ENCODE measurements at places on chromosomes 5 and 9.

GRCh38 chr5:128083811-128084227 lies 253 bp downstream of the SLC12A2 start:
- DNase-seq: peak; percentile 78

GRCh38 chr9:121599872-121600585 lies 51.4 kb upstream of the DAB2IP start:
- DNase-seq: peak; percentile 60

DNA sequence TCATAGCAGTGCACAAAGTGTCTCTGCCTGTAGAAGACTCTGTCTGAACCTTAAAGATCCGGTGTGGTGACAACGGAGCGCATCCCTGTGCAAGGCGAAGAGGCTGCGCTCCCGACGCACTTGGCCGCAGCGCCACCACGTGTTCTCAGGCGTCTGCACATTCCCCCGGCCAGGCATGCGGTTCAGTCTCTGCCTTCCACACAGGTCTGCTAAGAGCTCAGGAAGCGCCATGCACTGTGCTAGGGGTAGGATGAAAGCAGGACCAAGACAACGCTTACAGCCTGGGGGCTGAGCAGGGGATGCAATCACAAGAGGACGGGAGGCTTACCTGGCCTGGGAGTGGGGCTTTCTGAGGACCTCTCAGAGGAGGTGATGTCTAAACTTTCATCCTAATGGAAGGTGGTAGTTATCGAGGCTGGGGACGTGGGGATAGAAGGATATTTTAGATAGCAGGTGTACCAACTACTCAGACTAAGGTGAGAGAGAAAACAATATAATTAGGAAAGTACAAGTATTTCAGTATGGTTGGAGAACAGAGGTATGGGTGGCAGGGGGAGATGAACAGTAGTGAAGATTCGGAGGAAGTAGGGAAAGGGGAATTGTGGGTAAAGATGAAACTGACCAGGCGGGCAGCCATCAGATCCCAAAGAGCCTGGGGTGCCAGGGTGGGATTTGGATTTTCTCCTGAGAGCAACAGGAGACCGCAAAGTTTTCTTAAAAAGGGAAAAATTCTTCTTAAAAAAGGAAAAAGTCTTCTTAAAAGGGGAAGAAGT lies 13.3 kb downstream of the CAPSL start:
- DNase-seq: peak; percentile 66

DNA sequence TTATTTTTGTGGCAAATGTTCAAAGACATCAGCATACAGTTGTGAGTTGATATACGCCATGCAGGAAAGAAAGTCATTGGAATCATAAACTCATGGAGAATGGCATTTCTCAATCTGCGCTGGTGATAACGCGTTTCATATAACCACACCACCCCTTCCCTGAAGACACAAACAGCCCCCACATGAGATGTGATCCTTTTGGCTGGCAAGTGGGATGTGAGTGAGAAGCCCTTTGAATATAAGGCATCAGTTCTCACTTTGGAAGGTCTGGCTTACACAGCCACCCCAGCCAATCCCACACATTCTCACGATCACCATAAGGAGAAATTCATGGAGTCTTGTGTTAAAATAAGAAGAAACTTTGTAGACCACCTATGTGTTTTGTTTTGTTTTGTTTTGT lies 725.0 kb downstream of the PRELID2 start:
- DNase-seq: no peak

DNA sequence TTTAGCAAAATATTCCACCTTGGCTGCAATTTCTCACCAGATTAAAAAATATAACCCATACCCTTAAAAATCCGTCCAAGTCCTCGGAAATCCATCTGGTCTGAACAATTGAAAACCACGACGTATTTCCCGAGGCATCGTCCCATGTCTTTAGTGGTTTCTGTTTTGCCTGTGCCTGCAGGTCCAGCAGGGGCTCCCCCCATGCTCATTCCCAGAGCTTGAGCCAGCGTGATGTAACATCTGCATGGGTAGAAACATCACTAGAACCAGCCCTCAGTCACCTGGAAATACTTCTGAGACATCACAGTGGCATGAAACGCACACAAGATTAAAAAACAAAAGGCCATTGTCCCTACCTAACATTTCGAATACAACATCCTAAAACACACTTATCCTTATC lies 114.0 kb downstream of the DNAH5 start:
- DNase-seq: no peak

DNA sequence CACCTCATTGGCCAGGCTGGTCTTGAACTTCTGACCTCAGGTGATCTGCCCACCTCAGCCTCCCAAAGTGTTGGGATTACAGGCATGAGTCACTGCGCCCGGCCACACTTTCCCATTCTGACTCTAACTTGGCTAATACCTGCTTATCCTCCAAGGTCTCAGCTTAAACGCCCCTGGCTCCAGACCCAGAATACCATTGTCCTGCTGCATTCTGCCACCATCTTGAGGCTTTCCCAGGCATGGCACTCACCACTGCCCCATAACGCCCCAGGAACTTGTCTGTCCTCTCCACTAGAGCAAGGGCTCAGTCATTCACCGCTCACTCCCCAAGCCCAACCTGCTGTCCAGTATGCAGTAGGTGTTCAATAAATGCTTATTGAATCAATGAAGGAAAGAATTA lies 39.8 kb downstream of the CAMK2A start:
- no peak for DNase-seq

DNA sequence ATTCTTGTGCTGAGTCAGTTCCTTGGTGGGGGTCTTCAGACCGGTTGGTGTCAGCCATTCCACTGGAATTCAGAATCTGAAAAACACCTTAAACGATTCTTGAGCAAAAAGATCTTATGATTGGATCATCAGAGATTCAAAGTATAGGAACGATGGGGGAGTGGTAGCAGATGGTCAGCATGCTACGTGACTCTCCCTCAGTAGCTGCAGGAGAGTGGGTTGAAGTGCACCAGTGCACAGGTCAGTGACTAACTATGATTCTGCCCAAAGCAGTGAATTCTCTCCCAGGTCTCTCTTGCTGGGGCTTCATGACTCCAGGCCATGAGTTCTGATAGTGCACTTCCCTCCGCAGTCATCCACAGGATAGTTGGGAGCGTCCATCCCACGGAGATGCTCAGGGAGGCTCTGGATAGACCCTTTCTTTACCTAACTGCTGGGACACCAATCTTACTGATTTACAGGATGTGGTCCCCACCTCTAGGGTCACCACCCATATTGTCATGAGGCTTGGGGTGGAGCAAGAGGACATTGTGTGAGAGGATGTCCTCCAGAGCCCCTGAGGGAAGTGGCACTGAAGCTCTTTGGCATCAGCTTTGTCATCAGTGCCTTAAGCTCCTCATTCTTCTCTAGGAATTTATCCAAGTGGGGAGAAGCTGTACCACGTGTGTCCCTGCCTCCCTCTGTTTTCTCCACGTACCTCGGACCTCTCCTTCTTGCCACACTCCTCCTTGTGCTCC lies 62.0 kb downstream of the RASGRF2 start:
- no peak for DNase-seq

DNA sequence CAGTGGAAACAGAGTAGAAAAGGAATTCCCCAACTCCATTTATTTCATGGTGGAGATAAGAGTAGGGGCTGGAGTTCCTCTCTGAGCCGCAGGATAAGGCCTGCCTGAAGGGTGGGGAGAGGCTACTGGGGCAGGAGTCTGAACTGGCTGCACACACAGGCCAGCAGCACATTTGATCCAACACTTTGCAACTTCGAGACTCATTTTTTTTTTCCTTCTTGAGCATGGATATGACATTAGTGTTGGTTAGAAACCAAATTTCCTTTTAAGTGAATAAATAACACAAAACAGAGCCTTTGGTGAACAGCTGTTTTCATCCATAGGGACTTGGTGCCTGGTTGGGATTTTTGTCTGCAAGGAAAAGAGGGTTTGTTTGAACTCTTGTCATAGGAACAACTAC lies 76.6 kb downstream of the RALGPS1 start:
- no peak for DNase-seq

- no peak for DNase-seq
Observed at GRCh38 chr9:124345751-124346281, 69.4 kb downstream of the PSMB7 start.

DNA sequence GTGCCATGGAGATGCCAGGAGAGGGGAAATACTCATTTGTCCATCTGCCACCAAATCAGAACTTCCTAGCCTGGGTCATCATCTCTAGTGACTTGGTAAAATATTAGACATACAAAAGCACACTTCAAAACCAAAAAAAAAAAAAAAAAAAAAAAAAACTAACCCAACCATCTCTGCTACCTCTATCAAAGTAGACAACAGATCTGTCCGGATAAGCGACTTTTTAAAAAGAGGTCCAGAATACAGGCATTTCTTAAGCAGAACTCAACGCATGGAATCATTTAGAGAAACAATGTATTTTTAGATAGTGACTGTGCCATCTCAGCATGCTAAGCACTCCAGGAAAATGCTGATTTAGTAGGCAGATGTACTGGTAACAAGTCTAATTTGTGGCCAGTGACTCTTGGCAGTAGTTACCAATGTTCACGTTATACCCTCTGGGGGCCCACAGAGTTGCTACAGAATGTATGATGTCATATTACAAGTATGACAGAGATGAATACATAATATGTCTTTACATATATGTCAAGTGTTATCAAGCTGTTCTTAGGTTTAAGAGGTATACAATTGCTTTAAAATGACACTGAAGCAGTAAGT lies 107.8 kb downstream of the SMIM23 start:
- no peak for DNase-seq

DNA sequence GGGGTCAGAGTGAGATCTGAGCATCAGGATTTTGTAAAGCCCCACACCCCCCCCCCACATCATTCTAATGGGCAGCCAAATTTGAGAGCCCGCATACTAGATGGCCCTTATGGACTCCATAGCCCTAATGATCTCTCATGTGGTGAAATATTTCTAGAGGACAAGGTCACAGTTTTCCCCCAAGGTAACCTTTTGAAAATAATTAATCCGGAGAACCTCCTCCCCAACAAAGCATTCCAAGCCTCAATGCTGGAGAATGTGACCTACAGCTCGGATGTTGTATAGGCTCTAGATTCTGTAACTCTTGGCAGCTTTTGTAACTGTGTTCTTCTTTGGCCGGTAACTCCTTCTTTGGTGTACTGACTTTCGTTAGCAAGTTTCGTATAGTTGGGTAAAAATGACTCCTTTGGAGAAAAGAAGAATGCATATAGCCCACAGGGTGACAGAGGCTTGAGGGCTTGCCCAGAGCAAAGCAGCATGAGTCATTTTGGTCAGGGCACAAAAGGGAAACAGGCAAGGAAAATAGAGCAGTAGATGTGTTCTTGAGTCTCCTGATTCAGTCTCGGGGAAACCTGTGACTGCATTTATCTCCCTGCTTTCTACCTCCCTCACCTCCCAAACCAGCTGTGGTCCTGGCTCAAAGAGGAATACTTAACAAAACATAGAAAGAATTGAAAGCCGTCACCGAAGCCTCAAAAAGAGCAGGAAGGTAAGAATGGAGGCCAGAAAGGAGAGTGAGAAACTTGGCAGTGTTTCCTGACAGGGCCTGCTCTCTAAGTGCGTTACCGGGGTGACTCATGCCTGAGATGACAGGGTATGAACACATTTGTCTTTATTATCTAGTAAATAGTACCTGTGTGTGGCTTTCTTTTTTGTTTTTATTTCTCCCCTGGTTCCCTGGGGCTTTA lies 6.6 kb upstream of the XPA start:
- no peak for DNase-seq

DNA sequence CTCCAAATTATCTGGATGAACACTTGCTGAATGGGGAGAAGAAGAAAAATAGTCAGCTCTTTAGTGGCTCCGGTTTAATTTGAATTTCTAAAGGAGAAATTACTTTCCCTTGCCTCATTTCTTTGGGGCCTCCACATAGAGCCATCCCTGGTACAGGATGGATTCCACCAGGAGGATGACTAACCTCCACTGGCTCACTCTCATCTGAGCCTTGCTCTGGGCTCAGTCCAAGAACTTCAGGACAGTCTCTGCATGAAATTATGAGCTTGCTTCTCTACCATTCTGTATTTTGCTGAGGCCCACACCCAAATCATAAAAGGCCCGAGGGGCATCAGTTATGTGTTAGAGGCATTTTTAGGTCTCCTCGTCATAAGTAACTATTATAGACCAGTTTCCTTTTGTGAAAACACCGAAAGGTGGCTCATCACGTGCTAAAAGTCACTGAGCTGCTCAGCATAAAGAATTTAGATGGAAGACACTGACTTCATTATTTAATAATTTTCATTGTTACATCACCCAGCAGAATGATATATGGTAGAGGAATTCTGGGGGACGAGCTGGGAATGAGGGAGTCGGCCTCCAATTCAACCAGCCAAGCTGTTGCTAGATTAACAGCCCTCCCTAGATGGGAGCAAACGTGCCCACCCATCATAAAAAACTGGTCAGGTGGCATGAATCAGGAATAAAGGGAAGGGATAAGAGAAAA lies 222.1 kb downstream of the TARS1 start:
- no peak for DNase-seq

DNA sequence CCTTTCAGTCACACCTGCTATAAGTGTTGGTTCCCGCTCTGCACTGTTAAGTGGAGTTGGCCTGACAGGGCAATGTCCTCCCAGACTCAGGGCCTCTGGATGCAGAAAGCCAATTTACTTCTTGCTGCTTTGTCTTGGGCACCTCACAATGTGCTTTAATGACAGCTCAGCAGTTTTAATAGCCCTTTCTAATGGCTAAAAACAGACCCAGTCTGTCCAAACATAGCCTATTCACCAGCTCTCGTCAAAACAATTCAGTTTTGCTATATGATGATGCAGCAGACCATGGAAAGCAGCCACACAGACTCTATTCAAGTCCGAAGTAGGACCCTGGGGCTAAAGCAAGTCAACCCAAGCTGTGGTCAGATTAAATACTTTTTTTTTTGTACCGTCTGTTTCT lies 529.1 kb upstream of the SEMA6A start:
- no peak for DNase-seq

DNA sequence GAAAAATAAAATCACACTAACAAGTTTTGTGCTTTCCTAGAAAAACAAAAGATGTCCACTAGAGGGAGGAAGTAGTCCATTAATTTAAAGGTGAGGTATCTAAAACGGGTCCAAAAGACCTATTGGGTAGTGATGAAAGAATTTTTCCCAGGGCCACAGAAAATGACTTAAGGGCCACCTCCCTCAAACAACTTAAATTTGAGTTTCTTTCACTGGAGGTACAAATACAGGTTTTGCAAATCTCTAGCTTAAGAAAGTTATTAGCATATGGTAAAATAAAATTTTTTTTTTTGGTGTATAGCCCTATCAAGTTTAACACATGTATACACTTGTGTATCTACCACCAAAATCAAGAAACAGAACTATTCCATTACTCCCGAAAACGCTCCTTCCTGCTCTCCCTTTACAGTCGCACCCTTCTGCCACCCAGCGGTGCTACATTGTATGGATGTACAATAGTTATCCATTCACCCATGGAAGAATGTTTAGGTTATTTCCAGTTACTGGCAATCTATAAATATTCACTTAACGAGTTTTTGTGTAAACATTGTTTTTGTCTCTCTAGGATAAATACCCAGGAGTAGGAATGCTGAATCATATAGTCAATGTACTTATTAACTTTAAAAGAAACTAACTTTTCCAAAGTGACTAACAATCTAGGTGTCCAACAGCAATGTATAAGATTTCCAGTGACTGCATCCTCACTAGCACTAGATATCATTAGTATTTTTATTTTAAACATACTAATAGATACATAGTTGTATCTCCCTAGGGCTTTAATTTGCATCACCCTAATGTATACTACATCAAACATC lies 21.9 kb downstream of the DEPDC1B start:
- no peak for DNase-seq

GRCh38 chr9:86202338-86202882 lies 57.0 kb downstream of the C9orf153 start:
- peak; percentile 76 for DNase-seq

GRCh38 chr5:142981886-142982820 lies 212.0 kb downstream of the ARHGAP26 start:
- DNase-seq: peak; percentile 28
